NCI-H146 (cell line): ENCODE measurements at places on chromosomes 12 and 14.

DNA sequence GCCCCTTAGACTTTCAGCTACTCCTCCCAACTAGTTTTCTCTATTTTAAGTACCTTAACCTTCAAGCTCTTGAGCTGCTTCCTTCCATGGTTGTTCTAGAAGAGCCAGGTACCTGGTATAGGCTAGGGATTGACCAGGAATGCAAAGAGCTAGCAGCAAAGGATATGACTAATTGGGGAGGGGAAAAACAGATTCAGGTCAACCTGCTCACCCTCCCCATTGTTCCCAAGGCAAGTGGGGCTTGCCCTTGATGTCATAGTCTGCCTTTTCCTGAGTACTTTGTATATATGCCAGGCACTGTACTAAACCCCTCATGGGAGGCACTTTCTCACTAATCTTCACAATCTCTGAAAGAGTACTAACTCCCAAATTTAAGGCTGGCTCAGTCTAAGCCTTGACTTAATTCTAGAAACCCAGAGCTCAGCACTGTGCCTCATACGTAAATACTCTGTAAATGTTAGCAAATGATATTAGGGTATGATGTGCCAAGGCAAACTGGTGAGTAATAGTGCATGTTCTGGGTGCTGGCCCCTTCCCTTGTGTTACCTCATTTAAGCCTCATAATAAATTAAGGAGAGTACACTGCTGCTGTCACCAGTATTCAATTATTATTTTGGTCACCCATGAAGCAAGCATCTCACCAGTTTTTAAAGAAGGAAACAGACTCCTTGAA is 42.2 kb downstream of the SUDS3 start:
- DNase-seq = no peak

DNA sequence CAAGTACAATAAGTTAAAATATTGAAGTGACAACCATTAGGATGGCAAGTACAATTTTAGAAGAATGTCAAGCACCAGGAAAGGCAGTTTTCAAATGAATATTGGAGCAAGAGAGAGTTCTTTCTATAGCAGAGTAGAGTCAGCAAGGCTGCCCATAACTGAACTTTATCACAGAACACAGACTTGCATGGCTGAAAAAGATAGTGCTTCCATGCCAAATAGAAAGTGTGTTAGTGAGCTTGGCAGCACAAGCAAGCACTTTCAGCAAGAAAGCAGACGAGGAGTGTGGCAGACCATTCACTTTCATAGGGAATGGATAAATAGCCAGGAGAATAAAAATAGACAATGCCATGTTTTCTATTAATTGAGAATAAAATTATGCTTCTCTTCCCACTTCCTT is 647.0 kb upstream of the MGAT4C start:
- DNase-seq = no peak

- no peak for DNase-seq
Observed at GRCh38 chr12:131232036-131232435, 278.3 kb downstream of the ADGRD1 start.

DNA sequence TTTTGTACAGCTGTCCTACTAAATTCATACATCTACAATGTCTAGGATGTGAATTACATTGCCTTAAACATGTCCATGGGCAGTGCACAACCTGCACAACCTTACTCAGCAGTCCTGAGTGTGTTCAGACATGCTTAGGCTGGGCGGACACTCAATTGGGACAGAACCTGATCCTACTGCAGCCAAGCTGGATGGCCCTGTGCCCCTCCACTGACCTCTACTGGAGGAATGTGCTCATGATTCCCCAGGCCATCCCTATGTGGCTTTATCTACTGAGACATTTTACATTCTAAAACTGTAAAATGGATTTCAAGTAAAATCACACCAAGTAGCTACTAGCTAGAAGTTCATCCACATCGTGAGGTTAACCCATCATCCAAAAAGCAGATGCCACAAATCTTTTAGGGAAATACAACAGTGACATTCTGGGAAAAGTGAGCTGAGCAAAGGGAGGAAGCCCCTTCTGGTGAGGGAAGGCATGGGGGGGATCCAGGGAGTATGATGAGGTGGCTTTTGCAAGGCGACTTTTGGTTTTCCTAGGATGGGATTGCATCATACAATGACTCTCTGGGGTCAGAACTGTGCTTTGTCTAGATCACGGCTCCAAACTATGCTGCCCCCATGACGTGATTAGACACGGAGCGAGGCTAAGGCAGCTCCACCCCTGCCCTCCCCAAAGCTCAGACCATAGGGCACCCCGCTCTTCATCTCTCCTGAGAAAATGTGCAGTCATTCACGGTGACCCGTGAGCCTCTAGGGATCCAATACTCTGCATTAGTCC is 911.7 kb upstream of the TMEM132C start:
- peak; percentile 4 for DNase-seq

GRCh38 chr14:59334253-59334652 is 130.9 kb downstream of the GPR135 start:
- DNase-seq = no peak

- DNase-seq = no peak
Observed at GRCh38 chr12:65637774-65638173, 186.5 kb upstream of the HMGA2 start.
